ENCODE measurements at places on chromosomes 7 and 10.
A peak's percentile ranks its signal among the peaks of the same experiment; 100 is the strongest.

- DNase-seq: no peak
These were observed 139.9 kb downstream of the TNS3 start for GRCh38 chr7:47441796-47442604.

DNA sequence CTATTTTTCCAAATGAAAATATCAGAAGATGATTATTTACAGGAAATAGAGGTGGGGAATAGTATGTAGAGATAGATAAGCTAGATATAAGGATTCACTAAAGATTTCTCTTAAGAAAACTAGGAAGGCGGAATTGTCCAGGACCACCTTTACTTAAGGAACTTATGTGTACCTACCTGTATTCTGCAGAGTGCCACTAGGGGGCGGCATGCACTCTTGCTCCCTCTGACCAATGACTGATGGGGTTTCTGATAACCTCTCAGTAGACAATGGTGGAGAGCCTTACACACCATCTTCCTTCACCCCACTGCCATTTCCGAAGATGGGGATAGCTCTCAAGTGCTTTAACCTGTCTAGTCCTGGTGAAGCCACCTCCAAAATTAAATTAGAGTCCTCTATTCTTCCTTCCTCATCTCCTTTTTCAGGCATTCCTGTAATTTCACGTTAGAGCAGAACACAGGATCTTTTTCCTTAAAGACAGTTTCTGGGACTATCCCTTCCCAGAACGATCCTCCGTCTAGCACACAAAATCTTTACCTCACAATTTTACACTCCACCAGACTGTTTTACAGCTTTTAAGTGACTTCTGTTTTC lies 453.1 kb downstream of the SORCS1 start:
- DNase-seq: no peak

DNA sequence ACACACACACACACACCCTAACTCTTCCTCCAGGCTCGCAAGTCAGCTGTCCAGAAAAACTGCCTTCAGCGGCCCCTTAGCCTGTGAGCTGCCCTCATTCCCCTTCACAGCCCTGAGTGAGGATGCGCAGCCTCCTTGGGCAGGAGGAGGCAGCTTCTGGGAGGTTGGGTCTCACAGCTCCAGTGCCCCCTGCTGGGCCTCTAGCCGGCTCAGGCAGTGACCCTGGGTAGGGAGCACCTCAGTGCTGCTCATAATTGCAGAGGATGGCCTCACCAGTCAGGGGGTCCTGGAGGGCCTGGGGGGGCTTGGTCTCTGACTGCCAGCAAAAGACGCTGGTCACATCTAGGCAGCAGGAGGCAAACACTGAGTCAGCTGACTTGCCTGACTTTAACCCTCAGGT lies 43.7 kb downstream of the ZNF273 start:
- DNase-seq: no peak

GRCh38 chr7:142956951-142957623 lies 5.1 kb downstream of the KEL start:
- no peak for DNase-seq

DNA sequence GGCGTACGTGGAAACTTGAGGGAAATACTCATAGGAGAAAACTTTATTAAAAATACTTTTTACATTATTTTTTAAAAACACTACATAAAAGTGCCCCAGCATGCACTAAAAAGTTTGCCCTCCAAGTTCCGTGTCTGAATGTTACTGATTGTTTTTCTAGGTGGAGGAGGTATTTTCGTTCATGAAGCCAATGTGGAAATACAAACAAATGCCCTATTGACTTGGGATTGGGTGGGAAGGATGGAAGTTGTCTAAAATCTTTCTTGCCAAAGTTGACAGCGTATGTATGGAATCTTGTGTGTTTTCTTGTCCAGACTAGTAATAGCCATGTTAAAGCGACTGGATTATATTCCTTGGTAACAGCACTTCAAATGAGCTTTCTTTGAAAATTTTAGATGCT lies 1.2 kb downstream of the PROSER2 start:
- DNase-seq: peak; percentile 16

GRCh38 chr7:72540106-72540611 lies 128.0 kb upstream of the CALN1 start:
- no peak for DNase-seq

DNA sequence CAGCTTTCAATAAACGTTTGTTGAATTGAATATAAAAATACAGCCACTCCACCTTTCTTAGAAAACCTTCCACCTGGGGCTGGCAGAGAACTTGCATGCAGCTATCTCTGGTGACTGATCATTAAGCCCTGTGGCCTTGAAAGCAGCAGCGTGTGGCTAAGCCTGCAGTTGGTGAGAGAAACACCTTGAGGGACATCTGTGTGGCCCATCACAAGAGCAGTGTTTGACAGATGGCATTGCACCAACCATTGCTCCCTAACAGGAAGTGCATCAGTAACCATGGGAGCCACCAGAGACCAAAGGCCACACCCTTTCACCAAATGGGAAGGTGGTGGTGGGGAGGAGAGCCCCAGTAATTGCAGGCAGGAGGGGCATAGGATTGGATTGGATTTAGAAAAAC lies 22.4 kb downstream of the RHOBTB1 start:
- no peak for DNase-seq

GRCh38 chr7:31553661-31554081 lies 39.8 kb downstream of the ITPRID1 start:
- no peak for DNase-seq

GRCh38 chr7:100951172-100951571 lies 1.8 kb downstream of the MUC3A start:
- DNase-seq: no peak

- DNase-seq: no peak
These were observed 36.3 kb upstream of the DIP2C start for GRCh38 chr10:725786-726185.

GRCh38 chr7:131578602-131579001 lies 22.2 kb upstream of the PODXL start:
- DNase-seq: no peak

DNA sequence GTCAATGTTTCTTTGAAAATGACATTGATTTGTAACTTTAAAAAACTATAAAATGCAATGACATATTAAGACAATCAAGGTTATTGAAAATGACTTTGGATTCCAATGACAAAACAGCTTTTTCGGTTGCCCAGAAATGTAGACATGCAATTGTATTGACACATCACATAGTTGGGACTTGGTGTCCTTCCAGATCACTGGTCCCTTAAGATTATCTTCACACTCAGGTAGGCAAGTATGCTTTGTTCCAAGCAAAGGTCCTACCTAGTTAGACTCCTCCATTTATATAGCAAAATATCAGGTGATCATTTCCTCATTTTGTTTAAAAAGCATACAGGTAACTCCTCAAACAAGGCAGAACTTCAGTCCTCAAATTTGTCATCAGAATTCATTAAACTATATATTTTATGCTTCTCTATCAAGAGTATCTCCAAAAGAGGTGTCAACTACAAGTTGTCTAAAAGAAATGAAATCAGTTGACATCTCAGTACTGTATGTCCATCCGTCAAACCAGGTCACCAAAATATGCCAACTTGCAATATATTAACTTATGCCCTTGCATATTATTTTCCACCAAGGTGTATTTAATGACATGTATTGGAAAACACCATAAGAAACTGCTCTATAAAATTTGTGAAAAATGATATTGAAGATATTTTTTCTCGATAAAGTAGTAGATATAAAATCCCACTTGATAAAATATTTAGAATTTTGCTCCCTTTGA lies 64.6 kb downstream of the TSPAN12 start:
- no peak for DNase-seq

GRCh38 chr7:106657085-106657991 lies 3.6 kb downstream of the CCDC71L start:
- no peak for DNase-seq

DNA sequence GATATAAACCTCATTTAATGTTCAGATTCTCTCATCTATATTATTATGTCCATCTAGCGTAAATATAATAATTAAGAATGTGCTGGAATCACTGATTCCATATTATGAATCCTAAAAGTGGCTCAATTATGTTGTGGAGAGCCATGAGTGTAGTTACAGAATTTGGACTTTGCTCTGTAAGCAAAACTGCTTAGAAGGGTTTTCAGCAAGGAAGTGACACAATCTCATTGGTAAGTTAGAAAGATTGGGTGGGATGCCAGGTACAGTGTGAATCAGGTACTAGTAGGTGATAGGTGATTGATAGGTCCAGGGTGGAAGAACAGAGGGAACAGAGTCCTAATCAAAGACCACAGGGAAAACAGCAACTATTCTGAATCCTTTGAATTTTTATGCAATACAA lies 74.9 kb upstream of the ABLIM1 start:
- DNase-seq: no peak

- DNase-seq: no peak
These were observed 463.6 kb downstream of the ZWINT start for GRCh38 chr10:55897490-55897921.

GRCh38 chr10:56991591-56992069 lies 630.6 kb upstream of the ZWINT start:
- no peak for DNase-seq

DNA sequence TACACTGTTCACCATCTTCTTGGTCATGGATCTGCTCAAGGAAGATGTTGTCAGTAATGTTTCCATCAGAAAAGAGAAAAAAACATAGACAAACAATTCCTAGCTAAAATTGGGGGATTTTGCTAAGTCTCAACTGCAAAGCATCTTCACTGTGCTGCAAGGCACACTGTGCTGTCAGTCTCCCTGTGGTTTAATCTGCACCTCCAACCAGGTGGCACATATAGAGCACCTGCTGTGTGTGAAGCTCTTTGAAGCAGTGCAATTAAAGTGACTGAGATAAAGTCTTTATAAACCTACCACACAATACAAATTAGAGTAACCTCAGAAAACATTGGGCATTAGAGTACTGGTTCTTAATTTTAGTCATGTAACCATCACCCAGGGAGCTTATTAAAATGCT lies 6.3 kb downstream of the NRAP start:
- no peak for DNase-seq

DNA sequence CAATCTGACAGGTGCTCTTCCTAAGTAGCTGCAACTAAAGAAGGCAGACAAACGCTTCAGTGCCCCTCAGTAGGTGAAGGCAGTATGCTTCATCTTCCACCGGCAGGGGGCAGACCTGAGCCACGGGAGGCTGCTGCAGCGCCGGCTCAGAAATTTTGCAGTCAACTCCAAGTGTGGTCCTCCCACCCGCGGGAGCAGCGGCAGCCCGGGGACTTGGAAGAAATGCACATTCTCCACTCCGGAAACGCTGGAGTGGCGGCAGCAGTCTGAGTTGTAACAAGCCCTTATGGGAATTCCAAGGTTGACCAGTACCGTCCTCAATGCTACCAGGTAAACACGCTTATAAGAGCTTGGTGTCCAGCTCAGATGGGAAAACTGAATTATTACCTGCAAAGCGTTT lies 3.4 kb downstream of the IGFBP3 start:
- DNase-seq: no peak

DNA sequence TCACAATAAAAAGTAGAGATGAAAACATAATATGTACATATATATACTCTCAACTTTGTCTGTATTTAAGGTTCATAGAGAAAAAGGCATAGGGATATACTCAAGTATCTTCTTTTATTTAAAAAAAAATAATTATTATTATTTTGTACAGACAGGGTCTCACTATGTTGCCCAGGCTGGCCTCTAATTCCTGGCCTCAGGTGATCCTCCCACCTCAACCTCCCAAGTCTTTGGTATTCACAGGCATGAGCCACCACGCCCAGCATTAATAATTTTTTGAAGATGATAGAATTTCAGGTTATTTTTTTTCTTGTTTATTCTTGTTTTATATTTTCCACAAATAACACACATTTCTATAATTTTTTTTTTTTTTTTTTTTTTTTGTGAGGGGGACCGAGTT lies 113.8 kb downstream of the PLXNA4 start:
- DNase-seq: no peak

- DNase-seq: no peak
These were observed 993 bp downstream of the ZC3HAV1 start for GRCh38 chr7:139108266-139109187.
